ENCODE measurements at places on chromosomes 1 and 21.

DNA sequence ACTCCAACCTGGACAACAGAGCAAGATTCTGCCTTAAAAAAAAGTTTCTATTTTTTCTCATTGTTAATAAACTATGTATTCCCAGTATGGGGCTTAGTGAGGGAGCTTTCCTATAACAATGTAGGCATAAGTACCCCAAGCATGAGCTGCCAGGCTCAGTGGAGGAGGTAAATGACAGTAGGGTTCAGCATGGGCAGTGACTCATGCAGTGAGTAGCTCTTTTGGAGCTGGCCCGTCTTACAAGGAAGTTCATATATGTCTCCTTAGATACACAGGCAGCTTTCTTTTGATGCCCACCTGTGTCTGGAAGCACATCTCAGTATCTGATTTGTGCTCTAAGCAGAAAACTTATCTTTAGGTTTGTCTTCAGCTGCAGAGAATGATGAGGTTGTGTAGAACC is 57.9 kb downstream of the ZNF678 start:
- DNase-seq, result no peak

DNA sequence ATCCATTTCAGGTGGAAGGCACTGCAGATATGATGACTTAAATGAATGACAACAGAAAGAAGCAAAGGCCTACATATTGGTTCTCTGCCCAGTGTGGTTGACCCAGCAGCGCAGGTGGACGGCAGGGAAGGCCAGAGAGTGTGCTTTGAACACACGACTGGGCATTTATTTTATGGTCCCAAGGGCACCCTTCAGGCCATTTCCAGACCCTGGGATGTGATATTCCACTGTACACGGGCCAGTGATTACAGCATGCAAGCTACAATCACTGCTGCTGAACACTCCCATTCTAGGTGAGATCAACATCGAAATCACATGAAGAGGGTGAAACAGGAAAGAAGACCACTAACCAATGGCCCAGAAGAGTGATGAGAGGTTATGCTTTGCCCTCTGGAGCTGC is 33.8 kb downstream of the PCNX2 start:
- no peak for DNase-seq

DNA sequence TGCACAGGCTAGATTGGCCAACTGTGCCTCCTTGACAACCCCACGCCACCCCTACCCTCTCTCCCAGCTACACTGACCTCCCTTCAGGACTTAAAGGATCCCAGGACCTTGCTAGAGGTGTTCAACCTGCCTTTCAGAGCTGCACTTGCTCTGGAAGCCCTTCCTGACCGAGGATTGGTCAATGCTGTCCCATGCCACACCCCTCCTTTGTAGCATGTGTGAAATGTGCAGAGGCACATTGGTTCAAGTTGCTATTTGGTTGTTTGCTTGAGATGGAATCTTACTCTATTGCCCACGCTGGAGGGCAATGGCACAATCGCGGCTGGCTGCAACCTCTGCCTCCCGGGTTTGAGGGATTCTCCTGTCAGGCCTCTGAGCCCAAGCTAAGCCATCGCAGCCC is 21.8 kb downstream of the ACTA1 start:
- DNase-seq, result no peak

DNA sequence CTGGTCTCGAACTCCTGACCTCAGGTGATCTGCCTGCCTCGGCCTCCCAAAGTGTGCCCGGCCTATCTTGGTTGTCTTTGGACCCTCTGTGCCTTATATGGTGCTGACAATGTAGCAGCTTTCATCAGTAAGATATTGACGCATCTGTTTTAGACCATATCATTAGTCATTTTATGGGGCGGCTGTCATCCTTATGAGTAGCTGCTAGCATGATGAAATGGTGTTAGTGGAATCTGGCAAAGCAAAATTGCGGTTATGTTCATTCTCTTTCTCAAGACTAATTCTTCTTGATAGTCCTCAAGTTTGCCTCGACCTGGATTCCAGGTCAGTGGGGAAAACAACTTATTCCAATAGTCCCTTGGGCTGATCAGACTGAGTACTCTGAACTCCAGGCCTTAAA is 199.9 kb downstream of the PRDM2 start:
- no peak for DNase-seq

DNA sequence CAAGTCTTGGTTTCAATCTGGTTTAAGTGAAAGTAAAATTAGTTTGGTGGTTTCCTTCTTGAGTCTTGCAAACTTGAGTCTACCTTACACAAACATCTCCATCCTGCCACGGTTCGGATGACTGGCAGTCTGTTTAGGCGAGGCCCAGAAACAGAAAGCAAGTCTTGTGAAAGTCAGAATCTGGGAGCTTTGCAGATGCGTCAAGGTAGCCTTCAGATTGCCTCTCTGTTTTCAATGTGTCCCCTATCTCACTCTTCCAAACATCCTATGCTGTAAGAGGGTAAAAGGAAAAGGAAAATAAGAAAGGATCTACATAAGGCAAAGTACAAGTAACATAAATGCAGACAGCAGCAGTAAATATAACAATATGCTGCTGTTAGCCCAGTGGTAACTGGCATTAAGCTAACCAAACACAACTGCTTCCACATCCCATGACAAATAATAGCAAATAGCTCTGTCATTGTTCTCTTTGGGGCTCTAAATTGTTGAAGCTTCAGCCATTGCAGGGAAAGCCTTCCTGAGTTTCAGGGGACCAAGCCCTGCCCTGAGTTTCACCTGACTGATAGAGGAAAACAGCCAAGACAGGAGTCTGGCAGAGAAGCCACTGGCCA is 26.2 kb upstream of the C1orf105 start:
- DNase-seq, result peak; percentile 28

GRCh38 chr1:67582625-67583461 is 102.2 kb upstream of the GADD45A start:
- no peak for DNase-seq

DNA sequence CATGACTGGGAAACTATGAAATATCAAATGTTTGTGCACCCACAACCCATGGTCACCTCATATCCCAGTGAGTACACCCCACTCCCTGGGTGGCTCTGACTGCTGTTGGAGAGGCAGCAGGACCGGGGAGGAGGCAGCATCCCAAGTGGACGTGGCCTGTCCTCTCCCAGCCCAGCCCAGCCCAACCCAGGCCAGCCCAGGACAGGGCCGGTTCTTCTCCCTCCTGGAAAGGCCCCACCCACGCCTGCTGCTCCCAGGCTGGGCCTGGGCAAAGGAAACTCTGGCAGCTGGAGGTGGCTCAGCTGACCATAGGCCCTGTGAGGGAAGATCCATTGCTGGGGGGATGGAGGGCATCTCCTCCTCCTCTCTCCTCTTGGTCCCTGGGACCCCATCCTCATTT is 19.1 kb downstream of the MATN1 start:
- no peak for DNase-seq

- DNase-seq, result no peak
These were observed 364.3 kb downstream of the PLPP3 start for GRCh38 chr1:56215086-56215485.

GRCh38 chr1:246800756-246801155 is 76.5 kb downstream of the SCCPDH start:
- no peak for DNase-seq

- peak; percentile 32 for DNase-seq
These were observed 20.7 kb downstream of the C1QB start for GRCh38 chr1:22673486-22674409.

DNA sequence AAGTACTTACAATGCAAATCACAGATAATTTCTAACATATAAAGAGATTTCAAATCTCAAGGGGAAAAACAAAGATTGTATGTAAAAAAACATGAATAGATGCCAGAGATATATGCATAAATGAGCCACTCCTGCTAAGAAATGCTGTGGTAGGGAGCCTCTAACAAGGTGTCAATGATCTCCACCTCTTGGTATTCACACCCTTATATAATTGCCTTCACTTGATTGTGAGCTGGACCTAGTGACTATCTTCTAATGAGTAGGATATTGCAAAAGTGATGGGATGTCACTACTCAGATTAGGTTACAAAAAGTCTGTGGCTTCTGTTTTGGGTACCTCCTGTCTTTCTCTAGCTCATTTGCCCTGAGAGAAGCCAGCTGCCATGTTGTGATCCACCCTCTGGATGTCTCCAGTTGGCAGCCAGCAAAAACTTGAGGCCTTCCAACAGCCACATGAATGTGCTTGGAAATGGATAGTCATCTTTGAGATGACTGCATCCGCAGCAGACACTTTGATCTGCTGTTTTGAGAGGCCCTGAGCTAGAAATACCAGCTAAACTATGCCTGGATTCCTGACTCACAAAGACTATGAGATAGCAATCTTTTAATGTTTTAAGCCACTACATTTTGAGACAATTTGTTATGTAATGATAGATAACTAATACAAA is 196.1 kb upstream of the FGGY start:
- DNase-seq, result no peak

GRCh38 chr1:20530306-20530705 is 22.1 kb upstream of the FAM43B start:
- no peak for DNase-seq

GRCh38 chr1:7006996-7007871 is 222.0 kb downstream of the CAMTA1 start:
- no peak for DNase-seq

DNA sequence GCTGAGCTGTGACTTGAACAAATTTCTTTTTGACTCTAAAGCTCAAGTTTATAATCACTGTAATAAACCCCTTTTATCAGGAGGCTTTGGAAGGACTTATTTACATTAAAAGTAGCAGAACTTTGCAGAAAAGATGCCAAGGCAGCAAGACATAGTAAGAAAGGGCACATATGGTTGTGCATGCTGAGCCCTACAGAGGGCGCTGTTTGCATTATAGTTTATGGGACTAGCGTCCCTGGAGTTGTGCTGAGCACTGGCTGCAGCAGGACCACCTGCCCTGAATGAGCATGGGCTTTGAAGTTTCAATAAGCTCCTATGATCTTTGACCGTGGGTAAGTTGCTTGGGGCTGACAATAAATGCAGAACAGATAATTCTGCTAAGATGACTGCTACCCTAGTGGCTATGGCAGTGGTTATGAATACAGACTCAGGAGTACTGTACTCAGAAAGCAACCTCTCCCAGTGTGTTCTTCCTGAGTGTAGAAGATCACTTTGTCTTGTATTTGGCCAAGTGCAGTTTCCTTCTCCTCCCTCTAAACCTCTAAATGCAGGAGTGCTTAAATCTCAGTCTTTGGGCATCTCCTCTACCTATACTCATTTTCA is 45.4 kb upstream of the USP1 start:
- DNase-seq, result peak; percentile 4

- no peak for DNase-seq
These were observed 24.4 kb downstream of the DHRS3 start for GRCh38 chr1:12593621-12594066.

- no peak for DNase-seq
These were observed 51.5 kb upstream of the CYP2J2 start for GRCh38 chr1:59978026-59978425.

All from stimulated activated CD4-positive, alpha-beta T cell treated with anti-CD3 and anti-CD28 coated beads, Interleukin-4, amount 100 ng/mL, for 48 hours (primary cell).